Renal cortex interstitium (tissue), 15 donors: ENCODE measurements at places on chromosomes 7 and 10. TPM values are rescaled to one million over a fixed set of nuclear protein-coding genes. Genes with fewer than 3 reads are reported as not detected.

- no peak for DNase-seq
Measured at GRCh38 chr7:106905734-106906133, 40.7 kb downstream of the PIK3CG start.

- DNase-seq = no peak
Measured at GRCh38 chr10:91006752-91007346, 86.0 kb upstream of the ANKRD1 start.

GRCh38 chr7:20284003-20284770 lies 46.5 kb upstream of the ITGB8 start:
- no peak for DNase-seq

The PWWP2B gene
- 10.1 TPM for polyA plus RNA-seq

DNA sequence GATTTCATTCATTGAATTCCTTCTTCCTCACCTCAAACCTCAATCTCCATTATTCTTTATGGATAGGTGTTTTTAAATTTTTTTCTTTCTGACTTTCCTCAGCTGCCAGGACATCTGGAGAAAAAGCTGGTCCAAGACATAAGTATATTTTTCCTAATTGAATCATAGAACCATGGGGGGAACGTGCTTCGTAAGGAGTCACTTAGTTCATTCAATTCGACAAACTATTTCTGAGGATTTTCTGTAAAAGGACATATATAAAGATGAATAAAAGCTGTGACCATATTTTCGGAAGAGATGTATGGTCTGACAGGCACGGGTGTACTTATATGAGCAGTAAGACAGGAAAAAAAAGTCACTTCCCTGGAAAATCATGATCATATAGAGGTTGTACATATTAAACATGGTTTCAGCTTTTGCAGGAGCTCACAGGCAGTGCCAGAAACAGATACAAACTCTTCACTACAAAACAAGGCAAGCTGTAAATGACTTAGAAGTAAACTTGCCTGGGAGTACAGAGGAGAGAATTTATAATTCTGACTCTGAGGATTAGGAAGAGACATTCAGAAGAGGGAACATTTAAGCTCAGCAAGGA lies 88.2 kb upstream of the EGR2 start:
- DNase-seq = no peak

DNA sequence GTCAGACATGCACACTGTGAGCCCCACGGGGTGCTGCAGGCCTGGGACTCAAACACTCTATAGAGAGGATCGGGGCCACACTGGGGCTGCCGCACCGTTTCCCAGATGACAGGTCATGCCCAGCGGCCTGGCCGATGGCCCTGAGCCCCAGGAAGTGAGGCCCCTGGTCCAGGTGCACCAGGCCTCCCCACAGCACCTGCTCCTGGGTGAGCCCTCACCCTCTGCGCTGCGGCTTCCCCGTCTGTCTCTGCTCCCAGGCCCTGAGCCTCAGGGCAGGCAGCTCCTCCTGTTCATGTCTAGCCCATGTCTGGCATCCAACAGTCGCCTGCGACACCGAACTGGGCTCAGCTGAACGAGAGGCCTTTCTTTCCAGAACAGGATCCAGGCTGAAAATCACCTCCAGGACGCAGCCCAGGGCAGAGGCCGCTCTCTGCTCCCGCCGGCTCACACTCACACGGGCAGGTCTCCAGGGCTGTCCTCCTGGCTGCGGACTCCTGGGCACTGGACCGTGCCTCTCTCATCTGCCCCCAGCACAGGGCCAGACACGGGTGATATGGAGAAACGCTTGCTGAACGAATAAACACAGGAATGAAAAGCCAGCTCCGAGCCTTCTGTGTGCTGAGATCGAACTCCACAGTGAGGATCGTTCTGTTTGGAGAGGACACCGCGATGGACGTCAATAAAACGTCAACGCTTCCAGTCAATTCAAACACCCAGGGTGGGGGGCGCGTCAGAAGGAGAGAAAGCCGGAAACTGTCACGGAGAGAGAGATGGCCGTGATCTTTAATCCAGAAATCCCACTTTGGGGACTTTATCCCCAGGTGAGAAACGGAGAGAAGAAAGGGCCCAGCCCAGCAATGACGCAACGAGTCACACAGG lies 202.4 kb downstream of the ELFN1 start:
- DNase-seq = no peak

DNA sequence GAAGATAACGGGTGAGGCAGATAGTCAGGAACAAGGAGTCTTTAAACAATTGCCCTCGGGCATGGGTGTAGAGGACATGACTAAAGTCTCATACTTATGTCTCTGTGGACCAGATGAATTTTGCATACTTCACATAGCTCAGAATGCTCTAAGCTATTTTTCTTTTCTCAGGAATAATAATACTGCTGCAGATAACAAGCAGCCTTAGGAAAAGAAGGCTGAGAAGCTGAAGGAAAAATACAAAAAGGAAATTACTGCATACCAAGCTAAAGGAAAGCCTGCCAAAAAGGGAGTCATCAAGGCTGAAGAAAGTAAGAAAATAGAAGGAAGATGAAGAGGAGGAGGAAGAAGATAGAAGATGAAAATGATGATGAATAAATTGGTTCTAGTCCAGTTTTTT lies 13.4 kb upstream of the ERCC6 start:
- no peak for DNase-seq

GRCh38 chr7:69878591-69878990 lies 280.3 kb downstream of the AUTS2 start:
- DNase-seq = no peak

DNA sequence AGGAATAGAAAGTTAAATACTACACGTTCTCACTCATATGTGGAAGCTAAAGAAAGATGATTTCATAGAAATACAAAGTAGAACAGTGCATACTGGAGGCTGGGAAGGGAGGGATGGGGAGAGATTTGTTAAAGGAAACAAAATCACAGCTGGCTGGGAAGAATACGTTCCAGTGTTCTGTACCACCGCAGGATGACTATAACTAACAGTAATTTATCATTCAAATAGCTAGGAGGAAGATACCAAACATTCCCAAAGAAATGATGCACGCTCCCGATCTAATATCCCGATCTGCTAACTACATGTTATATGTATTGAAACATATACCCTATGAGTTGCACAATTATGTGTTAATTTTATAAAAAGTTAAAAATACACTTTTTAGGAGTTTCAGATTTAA lies 162.3 kb downstream of the ZMYND11 start:
- no peak for DNase-seq

DNA sequence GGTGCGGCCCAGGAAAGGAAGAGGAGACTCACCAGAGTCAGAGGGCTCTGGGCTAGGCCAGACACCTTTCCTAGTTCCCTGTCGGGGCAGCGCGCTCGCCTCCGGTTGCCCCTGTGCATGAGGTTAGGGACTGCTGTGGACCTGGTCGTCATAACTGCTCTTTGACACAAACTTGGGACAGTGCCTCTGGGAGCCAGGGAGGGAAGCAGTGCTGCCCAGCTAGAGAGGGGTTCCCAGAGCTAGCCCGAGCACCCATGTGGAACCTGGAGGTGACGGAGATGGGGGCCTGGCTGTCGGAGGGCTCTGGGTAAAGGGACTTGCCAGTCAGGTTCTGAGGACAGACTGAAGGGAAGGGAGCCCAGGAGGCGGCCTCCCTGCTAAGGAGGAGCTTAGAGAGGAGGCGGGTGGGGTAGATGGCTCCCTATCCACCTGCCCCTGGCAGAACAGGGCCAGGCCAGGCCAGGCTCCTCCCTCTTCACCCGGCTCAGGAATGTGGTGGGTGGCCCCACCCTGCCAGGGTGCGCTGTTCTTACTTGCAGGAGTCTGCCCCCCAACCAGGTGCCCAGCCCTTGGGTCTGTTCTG lies 29.7 kb downstream of the AGAP3 start:
- DNase-seq = no peak

The HHEX gene
- 8.6 TPM for polyA plus RNA-seq

- DNase-seq = peak; percentile 29
Measured at GRCh38 chr10:91389636-91390512, 20.3 kb upstream of the HECTD2 start.

GRCh38 chr7:70807650-70808049 lies 324.3 kb upstream of the GALNT17 start:
- DNase-seq = no peak

DNA sequence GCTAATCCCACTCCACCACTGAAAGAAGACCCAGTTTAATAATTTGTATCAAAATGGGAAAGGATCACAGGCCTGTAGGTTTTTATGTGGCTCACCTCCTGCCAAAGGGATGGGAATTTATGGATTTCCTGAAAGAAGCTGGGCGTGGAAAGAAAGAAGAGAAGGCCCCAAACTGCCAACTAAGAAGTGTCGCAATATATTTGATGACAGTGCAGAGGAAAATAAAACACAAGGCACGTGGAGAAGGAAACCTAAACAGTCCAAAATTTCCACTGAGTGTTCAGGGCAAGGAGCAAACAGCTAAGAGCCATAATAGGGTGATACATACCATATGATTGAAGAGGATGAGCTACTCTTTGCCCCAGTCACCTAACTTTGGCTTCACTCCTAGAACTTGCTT lies 667.2 kb downstream of the GATA3 start:
- DNase-seq = no peak

The ANKMY2 gene
- polyA plus RNA-seq = 36.3 TPM

GRCh38 chr7:54960517-54960916 lies 58.3 kb upstream of the EGFR start:
- no peak for DNase-seq

The CYP2C19 gene
- 0.07 TPM for polyA plus RNA-seq

The PLAU gene
- polyA plus RNA-seq = 15.6 TPM

The OR6V1 gene
- polyA plus RNA-seq = not detected

DNA sequence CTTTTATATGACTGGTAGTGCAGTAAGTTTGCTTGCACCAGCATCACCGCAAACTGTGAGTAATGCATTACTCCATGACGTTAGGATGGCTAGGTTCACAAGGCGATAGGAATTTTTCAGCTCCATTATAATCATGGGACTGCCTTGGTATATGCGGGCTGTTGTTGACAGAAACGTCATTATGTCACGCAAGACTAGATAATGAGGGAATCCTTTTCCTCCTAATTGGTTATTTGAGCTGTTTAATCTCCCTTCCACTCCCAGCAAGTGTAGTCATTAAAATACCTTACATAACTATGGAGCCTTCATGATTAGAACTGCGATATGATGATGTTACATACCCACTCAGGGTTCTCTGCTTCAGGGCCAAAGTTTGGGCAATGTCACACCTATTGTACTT lies 17.3 kb downstream of the KLLN start:
- no peak for DNase-seq

The PDE6C gene
- polyA plus RNA-seq = 0.69 TPM

DNA sequence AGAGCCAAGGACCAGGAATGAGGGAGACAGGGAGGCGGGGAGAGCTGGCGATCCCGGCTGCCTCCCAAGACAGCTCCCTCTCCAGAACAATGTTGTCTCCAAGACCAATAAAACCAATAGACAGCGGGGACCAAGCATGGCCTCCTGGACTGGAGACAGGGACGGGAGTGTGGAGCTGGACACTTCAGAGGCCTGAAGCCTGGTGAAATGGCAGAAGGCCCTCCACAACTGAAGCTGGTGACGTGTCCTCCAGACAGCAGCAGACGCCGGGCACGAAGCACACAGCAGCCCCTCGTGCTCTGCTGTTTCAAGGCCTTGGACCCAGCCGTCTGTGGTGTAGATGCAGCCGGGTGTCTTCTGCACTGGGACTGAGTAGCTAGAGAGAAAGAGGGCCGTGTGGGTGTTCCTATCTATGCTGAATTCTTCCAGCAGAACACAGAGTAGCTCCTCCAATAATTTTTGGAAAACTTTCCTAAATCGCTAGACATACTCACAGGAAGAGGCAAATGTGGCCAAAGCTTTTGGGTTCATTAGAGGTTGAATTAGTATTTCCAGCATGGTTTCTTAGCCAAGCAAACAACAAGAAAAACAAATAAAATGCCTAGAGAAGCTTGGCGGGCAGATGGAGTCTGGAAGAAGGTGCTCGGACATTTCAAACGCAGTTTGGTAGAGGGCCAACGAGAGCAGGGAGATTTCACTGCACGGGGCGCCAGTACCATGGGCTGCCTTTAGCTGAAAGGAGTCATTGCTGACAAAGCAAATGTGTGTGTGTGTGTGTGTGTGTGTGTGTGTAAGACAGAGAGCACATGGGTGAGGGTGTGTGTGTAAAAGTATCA lies 570.4 kb downstream of the TCERG1L start:
- no peak for DNase-seq
